Neural crest cell (in vitro differentiated cells): ENCODE measurements at places on chromosomes 3 and 15. TPM values are rescaled to one million over a fixed set of nuclear protein-coding genes. Genes with fewer than 3 reads are reported as not detected.

- DNase-seq = no peak
Observed at GRCh38 chr3:122944671-122945161, 82.8 kb downstream of the SEMA5B start.

GRCh38 chr3:68977486-68978167 lies 35.9 kb downstream of the EOGT start:
- no peak for DNase-seq

The CELF6 gene
- 1.1 and 1.3 TPM in 2 replicates for total RNA-seq

DNA sequence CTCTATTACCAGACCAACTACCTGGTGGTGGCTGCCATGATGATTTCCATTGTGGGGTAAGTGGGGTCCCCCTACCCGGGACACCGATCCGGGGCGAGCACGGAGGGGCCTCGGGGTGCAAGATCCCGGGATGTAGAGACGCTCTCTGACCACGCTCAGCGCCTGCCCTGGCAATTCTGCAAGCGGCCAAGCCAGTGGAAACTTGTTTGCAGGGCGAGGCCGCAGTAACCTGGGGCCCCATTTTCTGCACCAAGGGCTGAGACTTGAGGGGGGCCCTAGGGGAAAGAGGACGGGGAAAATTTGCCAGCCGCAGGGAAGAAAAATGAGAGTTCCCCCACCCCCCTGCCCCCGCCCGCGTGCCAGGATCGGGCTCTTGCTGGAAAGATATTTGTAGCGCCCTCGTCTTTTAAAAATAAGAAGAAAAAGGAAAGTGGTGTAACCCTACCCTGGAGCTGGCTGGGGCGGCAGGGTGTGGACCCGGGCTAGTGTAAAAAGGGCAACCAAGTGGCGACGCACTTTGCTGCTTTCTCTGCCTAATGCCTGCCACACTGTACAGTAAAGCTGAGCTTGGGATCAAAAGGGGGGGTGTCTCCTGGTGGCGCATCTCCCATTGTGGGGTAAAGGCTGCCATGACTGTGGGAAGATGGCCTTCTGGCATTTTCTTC lies 563 bp downstream of the ARL6IP5 start:
- DNase-seq = no peak

GRCh38 chr15:40105517-40106202 lies 3.0 kb downstream of the BMF start:
- DNase-seq = no peak

DNA sequence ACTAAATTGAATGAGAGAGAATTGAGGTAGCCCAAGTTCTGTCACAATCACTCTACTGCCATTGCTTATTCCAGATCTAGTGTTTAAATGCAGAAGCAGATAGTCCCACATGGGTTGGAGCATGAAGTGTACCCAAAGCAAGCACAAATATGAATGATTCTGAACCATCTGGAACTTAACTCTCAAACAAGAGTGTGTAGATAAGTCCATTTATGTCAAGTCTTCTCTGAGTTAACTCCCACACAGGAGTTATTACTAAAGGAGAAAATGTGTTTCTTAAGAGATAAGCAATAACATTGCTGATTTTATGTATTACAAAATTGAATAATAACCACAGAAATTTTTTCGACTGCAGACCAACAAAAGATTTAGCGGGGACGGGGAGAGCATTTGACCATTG lies 33.6 kb downstream of the PAQR9 start:
- no peak for DNase-seq

The OR5H1 gene
- not detected in 2 replicates for total RNA-seq

DNA sequence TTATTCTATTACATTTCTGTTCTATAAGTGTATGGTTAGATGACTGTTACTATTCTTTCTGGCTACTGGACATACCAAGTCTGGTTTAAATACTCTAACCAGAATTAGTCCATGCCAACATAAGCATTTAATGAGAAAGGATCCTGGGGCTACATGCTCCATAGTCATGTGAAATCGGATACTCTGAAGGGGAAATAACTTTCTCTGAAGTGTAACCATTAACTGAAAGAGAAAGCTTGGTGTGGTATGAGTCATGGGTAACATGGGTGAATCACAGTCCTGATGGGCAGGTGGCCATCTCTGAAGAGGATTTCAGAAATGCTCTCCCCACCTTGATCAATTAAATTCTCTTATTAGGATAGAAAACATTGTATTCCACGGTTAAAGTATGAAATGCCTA lies 69.4 kb downstream of the FHIT start:
- no peak for DNase-seq

DNA sequence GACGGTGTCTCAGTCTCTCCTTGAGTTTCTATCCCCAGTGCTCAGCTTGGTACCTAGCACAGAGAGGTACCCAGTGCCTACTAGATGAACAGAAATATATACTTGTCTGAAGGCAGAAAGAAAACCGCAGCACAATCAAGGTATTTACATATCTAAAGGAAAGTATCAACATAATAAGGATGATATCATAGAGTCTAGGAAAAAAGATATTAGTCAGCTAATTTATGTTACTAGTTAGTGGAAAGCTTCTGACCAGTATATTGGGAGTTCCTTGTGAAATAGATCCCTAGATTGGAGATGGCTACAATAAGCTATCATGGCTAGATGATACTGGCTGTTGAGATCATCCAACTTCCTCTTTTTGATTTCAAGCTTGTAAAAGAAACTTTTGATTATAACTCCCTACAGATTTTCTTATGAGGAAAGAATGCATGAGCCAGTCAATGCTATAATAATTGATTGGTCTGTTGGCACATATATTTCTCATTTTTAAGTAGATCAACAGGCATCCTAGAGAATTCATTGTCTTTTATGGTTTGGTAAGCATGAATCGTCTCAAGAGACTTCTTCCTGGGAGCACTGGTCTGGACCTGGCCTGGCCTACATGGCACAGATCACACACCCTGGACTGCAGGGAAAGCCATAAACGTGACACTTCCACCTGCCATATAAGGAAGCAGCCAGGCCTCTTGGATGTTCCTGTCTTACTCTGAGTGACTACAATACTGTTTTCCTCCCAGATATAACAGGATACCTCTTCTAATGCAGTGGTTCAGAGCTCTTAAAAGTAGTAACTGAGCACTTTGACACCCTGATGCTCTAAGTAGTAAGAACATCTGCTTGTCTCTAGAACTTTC lies 60.7 kb downstream of the IMPG2 start:
- DNase-seq = no peak

DNA sequence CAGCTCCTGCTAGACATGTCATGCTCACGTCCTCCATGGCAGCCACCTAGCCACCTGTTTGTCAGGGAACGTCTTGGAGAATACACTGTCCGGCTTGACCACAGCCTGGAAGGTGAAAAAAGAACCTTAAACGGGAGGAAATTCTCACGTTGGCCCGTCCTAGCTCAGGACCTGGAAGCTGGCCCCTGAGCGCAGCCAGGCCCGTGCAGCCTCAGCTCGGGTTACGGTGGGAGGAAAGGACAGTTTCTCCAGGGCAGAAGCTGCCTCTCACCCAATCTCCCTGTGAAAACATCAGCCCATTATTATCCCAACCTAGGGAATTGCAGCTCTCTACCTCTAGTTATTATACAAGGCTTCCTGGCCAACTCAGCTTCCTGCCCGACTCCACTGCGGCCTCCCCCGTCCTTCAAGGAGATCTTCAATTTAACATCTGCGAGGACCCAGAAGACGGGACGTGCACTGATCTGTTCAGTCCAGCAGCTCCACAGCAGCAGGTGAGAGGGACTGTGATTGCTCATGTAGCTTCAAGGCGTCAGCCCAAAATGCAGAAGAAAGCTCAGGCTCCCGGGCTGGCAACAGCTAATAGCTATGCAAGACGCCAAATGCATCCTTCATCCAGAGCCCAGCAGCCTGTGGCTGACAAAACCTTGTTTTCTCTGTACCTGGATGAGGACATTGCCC lies 84.7 kb downstream of the ADAMTS17 start:
- DNase-seq = no peak

DNA sequence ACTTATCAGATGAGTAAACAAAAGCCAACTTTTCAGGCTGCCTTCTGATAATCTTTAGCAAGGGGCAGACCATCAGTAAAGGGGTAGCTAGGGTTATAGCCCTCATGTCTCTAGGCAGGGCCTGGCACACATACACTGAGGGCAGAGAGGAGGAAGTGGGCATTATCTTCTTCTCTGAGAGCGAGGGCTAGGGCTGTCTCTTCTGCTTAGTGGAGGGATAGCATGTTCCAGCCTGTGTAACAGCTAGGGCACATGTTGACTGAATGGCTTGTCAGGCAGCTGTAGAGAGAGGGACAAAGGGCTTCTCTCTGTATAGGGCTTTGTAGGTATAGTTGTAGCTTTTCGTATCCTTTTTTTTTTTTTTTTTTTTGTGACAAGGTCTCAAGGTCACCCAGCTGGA lies 17.8 kb downstream of the CRTC3 start:
- no peak for DNase-seq

The MFGE8 gene
- 104 and 113 TPM in 2 replicates for total RNA-seq

DNA sequence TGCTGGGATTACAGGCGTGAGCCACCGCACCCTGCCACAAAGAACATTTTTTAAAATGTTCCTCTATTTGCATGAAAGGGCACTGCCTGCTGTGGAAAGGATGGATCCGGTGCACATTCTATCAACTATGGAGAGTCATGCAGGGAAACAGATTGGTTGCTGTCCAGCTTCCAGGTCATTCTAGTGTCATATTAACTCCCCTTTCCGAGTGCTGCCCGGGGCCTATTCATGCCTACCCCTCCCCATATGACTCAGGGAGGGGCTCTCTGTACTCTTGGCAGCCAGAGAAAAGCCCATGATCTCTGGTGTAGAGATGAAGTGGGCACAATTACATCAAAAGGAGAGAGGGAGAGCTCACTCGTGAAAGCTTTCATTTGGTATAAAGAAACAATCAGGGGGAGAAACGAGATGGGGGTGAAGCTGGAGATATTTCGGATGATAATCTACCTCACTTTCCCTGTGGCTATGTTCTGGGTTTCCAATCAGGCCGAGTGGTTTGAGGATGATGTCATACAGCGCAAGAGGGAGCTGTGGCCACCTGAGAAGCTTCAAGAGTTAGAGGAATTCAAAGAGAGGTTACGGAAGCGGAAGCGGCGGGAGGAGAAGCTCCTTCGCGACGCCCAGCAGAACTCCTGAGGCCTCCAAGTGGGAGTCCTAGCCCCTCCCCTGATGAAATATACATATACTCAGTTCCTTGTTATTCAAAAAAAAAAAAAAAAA lies 16.1 kb upstream of the AHSG start:
- DNase-seq = no peak

DNA sequence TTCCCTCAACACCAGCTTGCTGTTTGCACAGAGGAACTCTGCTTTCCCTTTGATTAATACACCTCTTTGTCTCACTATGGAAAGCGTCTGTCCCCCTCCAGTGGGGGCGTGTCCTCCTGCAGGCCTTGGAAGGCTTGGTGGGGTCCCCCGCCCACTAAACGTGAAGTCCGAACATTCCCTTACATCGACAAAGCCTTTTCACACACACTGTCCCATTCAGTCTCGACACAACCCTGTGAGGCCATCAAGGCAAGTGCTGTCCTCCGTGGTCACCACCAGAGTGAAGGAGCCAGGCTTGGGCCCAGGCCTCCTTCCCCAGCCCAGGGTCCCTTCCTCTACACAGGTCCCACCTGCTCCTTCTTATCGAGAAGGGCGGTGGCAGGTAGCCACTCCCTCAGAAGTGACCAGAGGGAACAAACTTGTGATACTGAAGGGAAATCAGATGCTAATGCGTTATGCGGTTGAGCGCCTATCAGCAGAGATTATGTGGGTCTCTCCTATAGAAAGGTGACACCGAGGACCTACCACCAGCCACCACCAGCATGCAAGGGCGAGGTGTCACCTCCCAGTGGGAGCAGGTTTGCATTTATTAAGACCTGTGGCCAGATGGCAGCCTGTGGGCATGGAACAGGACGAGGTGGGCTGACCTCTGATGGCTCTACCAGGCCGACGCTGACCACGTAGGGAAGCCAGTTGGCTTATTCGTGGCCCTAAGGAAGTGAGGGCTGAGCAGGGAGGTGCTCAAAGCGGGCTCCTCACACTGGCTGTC lies 6.6 kb downstream of the NRROS start:
- DNase-seq = no peak

The NPAP1 gene
- 0.23 and 0.30 TPM in 2 replicates for total RNA-seq

The PLEKHO2 gene
- total RNA-seq = 18.2 and 18.9 TPM in 2 replicates

The FURIN gene
- total RNA-seq = 14.8 and 15.7 TPM in 2 replicates

- no peak for DNase-seq
Observed at GRCh38 chr3:126526668-126527005, 2.7 kb downstream of the CHST13 start.

The SHC4 gene
- total RNA-seq = 4.9 and 5.0 TPM in 2 replicates

The CELSR3 gene
- total RNA-seq = 26.5 and 27.2 TPM in 2 replicates

GRCh38 chr3:180433152-180433551 lies 168.8 kb upstream of the TTC14 start:
- DNase-seq = no peak

DNA sequence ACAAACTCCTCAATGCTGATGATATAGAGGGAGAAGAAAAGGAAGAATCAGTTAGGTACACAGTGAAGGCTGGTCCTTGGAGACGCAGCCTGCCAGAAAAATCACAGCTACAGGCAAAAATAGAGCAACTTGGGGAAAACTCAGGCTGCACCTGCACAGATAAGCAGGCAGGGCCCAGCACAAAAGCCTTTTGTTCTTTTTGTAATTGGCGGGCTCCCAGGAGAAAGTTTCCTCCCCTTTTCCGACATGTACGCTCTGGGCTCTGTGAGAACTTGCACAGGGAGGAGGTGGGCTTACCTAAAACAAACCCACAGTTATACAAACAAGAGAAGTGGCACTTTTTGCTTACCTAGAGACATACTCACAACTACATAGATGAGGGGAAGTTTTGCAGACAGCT lies 813.4 kb upstream of the EPHA6 start:
- DNase-seq = no peak

The GOLGA8K gene
- total RNA-seq = 1.6 and 1.8 TPM in 2 replicates

- no peak for DNase-seq
Observed at GRCh38 chr15:28252831-28253230, 69.1 kb downstream of the HERC2 start.

The MUC20 gene
- total RNA-seq = 2.3 and 3.0 TPM in 2 replicates

The POLQ gene
- total RNA-seq = 16.9 and 17.8 TPM in 2 replicates

DNA sequence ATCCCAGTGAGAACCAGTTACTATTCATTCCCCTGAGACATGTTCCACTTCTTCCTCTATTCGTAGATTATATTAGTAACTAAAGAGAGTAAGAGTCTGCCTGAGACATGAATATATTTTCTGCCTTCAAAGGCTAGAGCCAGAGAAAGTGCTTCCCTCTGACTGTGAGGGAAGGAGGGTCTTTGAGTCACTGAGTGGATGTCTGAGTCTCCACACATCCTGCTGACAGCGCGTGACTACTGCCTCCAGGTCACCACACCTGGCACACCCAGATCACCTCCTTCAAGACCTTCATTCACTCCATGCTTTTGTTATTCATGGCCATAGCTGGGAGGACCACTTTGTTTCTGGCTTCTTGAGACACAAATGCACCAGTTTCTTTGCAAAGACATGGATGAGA lies 135.6 kb downstream of the SOX2 start:
- DNase-seq = no peak
